ENCODE measurements at places on chromosomes 1 and 21.

DNA sequence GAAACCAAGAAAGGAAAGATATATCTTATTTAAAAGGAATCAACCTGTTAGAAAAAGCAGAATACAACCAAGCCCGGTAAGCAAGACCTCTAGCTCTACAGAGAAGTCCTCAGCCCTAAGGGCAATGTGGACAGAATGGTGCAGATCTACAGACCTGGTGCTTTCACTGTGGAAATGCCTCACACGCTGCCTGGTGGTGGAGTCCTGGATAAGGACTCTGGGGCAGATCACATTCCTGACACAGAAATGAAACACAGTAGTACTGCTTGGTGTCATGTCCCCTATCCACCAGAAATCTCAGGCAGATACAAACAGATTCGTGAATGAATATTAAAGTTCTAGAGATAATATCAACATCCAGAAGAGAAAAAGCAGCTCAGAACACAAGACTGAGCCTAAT is 6.8 kb downstream of the CNN3 start:
- DNase-seq, result no peak

- DNase-seq, result no peak
Observed at GRCh38 chr21:33490991-33491372, 534 bp downstream of the DNAJC28 start.

- DNase-seq, result no peak
Observed at GRCh38 chr1:113941245-113941559, 12.1 kb downstream of the HIPK1 start.

DNA sequence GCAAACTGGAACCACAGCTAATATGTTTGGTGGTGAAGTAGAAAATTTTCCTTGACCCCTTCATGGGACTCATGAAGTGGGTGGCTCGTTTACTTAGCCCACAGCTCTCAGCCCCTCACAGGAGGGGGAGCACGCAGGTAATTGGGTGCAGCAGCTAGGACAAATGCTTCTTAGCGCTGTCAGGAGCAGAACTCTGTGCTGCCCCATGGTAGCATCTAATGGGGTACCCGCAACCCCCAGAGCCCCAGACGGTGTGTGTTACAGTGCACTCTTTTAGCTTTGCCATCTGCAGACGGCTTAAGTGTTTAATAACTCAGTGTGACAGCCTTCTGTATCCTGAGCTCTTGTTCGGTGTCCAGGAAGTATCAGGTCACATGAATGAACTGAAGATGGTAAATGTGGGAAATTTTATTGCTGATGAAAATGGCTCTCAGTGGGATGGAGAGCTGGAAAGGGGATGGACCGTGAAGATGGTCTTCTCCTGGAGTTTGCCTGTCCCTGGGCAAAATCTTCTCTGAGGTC is 189.6 kb upstream of the ZRANB2 start:
- no peak for DNase-seq

DNA sequence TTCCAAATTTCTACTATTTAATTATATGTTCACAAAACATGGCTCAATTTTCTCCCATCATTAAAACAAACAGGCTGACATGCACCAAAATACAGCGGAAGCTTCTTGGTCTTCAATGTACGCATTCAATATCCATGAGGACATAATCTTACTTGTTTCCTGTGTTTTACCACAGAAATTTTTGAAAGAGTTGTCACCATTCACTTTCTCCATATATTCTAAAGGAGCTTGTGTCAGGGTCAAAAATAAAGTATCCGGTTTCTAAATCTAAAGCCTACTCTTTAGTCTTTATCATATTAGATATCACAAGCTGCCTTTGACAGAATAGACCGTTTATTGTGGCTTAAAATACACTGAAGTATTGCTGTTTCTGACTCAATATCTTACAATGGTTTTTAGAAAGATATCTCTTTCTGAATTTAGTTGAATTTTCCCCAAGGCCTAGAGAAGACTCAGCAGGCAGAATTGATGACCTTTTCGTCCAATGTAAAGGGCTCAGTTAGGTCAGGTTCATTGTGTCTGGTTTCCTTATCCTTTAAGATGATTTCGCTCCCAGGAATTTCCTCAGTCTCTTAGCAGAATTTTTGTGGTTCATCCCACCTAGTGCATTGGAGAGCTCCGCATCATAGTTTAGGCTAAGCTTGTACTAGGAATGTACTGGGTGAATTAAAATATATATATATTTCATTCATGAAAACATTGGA is 717.2 kb downstream of the NCAM2 start:
- DNase-seq, result no peak

- DNase-seq, result peak; percentile 27
Observed at GRCh38 chr1:42529724-42530181, 66.7 kb downstream of the CCDC30 start.

DNA sequence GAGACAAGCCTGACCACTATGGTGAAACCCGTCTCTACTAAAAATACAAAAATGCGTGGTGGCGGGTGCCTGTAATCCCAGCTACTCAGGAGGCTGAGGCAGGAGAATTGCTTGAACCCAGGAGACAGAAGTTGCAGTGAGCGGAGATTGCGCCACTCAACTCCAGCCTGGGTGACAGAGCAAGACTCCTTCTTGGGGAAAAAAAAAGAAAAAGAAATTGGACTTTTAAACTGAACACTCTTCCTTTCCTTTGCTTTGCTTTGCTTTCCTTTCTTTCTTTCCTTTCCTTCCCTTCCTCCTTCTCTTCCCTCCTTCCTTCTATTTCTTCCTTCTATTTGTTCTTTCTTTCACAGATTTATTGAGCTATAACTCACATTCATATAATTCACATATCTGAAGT is 43.3 kb upstream of the PUM1 start:
- DNase-seq, result no peak

GRCh38 chr1:219149009-219149577 is 24.6 kb upstream of the LYPLAL1 start:
- DNase-seq, result no peak

DNA sequence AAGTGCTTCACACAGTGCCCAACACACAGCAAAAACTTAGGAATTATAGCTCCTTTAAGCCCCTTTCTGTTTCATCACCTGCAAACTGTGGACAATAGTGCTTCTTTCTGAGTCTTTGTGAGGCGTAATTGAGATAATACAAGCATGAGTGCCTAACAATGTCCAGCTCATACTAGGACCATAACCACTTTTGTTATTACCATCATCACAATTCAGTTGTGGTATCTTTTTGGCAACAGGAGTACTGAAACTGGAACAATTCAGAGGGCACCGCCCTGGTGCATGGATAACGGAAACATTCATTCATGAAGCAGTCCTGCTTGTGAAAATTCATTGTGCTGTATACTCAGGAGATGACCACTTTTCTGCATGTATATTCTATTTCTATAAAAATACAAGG is 18.2 kb downstream of the DNAJC11 start:
- DNase-seq, result no peak

DNA sequence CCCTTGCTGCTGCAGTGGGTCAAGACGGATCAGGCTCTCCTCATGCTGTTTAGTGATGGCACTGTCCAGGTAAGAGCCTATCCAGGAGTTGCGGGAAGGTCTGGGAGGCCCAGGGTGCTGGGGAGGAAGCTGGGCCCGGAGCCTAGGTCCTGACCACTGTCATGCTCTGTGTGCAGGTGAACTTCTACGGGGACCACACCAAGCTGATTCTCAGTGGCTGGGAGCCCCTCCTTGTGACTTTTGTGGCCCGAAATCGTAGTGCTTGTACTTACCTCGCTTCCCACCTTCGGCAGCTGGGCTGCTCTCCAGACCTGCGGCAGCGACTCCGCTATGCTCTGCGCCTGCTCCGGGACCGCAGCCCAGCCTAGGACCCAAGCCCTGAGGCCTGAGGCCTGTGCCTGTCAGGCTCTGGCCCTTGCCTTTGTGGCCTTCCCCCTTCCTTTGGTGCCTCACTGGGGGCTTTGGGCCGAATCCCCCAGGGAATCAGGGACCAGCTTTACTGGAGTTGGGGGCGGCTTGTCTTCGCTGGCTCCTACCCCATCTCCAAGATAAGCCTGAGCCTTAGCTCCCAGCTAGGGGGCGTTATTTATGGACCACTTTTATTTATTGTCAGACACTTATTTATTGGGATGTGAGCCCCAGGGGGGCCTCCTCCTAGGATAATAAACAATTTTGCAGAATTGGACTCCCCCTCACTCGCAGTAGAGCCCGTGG is 1.7 kb downstream of the DYNLT4 start:
- peak; percentile 46 for DNase-seq

- no peak for DNase-seq
Observed at GRCh38 chr1:183585038-183585437, 5.2 kb downstream of the NCF2 start.

GRCh38 chr21:33273044-33273443 is 6.9 kb downstream of the IL10RB start:
- DNase-seq, result no peak

DNA sequence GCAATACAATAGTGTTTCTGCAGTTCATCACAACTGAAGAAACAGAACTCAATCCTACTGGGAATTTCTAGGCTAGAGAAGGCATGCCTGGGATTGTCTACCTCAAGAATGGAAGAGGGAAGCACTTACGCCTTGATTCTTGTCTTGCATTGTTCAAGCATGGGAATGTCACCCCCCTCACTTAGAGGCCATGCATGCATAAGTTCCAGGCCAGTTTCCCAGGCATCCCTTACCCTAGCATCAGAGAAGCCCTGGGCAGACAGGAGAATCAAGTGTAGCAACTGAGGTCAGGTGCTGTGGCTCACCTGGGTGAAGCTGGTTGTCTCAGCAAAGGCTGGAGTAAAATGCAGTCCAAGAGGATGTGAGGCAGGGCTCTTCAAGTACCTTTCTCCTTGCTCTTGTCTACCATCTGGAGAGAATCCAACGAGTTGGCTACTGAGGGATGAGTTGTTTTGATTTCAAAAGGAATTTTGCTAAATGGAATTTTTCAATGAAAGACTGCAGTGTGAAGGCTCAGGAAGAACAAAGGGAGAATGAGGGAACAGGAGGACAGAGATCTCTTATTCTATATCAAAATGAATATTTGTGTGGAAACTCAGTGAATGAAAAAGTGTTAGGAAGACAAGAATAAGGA is 174.3 kb downstream of the NEK7 start:
- no peak for DNase-seq

DNA sequence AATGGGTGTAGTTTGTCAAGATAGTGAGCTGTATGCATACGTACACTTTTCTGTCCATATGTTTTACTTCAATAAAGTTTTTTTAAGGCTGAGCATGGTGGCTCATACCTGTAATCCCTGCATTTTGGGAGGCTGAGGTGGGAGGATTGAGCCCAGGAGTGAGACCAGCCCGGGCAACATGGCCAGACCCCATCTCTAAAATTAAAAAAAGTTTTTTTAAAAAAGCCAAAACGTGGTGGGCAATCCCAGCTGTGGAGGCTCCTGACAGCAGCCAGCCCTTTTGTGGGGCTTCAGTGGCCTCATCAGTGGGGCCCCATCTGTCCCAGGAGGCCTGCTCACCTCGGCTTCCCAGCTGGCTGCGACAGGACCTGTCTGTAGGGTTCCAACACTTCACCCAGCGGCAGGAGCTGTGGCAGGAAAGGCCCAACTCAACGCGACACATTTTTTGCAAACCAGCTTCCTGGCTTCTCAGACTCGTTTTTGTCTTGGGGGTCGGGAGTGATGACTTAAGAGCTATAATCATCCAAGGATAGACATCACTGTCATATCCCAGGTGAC is 56.9 kb upstream of the LBR start:
- DNase-seq, result no peak

- DNase-seq, result no peak
Observed at GRCh38 chr1:232218955-232219865, 410.7 kb downstream of the SIPA1L2 start.

- no peak for DNase-seq
Observed at GRCh38 chr1:43008115-43009060, 49.7 kb upstream of the SLC2A1 start.

GRCh38 chr1:1136547-1137230 is 20.8 kb upstream of the C1orf159 start:
- DNase-seq, result peak; percentile 46

GRCh38 chr1:177922209-177922608 is 47.6 kb downstream of the SEC16B start:
- DNase-seq, result no peak

DNA sequence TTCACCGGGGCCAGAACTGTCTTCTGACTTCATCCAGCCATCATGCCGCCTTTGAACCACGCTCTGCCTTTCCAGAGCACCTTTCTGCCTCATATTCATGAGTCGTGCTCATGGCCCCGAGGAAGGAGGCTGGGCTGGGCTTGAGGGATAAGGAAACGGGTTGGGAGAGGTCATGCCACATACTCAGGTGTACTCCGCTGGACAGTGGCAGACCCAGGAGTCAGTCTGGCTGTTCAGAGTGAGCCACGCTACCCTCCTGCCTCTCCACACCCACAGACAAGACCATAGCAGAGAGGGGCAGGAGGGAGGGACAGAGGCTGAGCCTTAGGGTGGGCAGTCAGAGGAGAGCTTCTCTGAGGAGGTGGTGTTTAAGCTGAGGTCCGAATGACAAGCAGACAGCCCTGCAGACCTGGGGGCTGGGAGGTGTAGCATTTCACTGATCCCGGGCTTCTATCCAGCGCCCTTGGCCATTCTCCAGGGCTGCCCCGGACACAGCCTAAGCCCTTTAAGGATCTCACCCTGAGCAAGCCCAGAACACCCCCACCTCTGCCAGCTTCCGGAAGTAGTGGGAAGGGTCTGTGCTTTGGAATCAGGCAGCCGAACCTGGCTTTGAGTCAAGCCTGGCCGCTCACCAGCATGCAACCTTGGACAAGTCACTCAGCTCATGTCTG is 102.3 kb downstream of the LACTBL1 start:
- DNase-seq, result no peak

- no peak for DNase-seq
Observed at GRCh38 chr1:8649027-8649426, 168.4 kb downstream of the RERE start.

All from CD4-positive, alpha-beta T cell treated with Interleukin-17A for 1 hour (primary cell).